ENCODE measurements at places on chromosomes 6 and 20.

GRCh38 chr6:71236926-71237434 is 51.6 kb upstream of the OGFRL1 start:
- no peak for DNase-seq

DNA sequence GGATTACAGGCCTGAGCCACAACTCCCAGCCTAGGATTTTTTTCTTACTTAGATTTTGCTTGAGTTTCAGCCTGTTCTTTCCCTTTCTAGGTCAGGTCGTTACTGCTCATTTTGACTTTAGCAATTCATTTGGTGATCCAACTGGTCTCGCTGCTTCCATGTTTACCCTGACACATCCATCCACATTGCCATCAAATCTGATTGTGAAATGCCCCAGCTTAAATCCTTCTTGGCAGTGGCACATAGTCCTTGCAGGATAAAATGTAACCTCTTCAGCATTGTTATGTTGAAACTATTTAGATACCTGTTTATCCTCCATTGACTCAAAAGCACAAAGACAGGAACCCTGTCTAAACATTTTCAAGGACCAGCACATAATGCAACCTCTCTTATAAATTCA is 77.2 kb downstream of the DNAH8 start:
- no peak for DNase-seq

GRCh38 chr20:63281742-63282665 is 9.4 kb downstream of the ARFGAP1 start:
- DNase-seq, result no peak

DNA sequence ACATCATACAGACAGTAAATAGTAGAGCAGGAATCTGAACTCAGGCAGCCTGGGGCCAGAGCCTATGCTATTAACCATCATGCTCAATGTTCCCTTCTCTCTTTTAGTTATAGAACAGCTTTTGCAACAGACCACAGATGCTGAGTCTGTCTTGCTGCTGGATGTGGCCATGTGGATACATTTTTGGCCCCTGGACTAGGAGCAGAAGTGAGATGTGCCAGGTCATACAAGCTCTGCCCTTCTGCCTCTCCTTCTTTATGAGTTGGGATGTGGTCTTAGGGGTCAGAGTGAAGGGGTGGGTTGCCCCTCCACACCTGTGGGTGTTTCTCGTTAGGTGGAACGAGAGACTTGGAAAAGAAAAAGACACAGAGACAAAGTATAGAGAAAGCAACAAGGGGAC is 14.6 kb upstream of the AARS2 start:
- DNase-seq, result no peak

DNA sequence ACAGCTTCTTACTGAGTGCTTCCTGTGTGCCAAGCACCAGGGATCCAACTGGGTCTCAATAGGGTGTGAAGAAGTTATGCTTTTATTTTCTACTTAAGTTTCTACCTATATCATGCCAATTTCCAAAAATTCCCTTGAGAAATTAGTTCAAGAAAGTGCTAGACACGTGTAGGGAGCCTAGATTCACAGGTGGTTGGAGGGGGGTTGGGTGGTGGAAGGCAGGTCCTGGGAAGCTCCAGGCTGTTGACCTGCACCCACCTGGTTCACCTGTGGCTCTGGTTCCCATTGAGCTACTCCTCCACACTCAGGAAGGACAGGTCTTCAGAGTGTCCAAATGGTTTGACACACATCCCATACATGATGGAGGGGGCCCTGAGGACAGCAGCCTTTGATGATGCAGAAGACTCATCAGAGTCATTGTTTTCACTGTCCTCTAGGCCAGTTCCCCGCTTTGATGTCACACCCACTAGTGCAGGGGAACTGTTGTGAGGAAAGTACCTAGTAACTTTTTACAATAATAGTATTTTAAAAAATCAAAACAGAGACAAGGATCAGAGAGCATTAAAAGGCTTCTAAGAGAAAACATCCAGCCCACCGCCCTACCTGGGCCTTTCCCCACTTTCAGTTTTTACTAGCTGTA is 39.8 kb upstream of the MYL9 start:
- no peak for DNase-seq

DNA sequence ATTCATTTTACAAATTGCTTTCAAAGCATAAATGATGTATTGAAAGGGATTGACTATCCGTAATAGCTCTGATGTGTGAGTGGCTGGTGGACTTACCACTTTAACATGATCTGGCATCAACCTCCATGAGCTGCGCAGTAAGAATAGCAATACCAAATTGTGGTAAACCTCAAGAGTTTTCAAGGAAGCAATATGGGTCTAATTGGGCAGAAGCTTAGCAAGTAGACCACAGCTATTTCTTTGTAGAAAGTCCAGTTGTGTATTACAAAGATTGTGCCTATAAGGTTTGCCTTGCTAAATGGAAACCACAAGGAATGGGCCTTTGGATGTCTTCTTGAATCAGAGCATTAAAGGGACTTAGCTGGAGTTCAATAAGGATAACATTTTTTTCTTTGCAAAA is 736.6 kb downstream of the KIF16B start:
- no peak for DNase-seq

DNA sequence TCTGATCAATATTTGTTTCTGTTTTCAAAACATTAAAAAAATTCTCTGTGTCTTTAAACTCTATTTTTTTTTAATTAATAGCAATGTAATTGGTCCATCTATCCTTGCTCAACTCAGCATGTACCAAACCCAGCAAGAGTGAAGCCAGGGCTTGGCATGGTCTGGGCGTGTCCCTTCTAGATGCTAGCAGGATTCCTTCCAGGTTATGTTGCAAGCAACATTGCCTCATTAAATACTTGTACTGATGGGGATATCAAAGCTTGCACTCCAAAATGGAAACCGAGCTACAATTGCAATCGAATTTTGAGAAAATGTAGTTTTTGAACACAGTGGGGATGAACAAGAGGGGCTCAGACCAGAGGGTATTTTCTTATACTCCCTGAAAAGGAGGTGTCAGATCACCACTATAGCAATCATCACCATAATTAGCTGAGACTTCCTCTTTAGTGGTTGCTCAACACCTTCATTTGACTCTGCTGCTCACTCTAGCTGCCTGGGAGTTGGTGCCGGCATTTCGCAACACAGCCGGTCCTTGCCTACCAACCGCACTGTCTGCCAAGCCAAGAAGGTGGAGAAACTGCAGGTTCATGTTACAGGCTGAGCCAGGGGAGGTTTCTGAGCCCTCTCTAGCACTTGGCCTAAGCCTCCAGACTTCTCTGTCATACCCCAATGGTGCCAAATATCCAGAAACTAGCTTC is 67.8 kb upstream of the RALGAPA2 start:
- DNase-seq, result peak; percentile 87

- no peak for DNase-seq
Observed at GRCh38 chr20:34415079-34415478, 52.0 kb downstream of the ITCH start.

DNA sequence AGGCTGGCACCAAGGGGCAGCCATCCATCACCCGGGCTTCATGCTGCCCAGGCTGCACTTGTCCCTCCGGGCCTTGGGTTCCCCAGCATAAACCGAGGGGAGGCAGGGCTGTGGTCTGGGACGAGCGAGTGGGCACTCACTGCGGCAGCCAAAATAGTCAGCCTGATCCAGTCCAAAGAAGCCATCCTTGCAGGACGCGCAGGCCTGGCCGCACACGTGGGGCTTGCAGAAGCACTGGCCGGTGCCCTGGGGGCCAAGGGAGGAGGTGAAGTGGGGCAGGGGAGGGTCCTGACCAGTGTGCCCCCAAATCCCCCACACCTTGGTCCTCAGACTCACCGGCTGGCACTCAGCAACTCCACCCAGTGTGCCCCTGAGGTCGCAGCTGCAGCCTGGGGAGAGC is 32.1 kb downstream of the ADRM1 start:
- DNase-seq, result no peak

GRCh38 chr6:45031601-45032000 is 296.5 kb upstream of the RUNX2 start:
- no peak for DNase-seq

GRCh38 chr20:5642155-5642981 is 107.8 kb upstream of the SHLD1 start:
- no peak for DNase-seq

All from HuH-7 (cell line).